ENCODE measurements at places on chromosomes 1 and 21.

DNA sequence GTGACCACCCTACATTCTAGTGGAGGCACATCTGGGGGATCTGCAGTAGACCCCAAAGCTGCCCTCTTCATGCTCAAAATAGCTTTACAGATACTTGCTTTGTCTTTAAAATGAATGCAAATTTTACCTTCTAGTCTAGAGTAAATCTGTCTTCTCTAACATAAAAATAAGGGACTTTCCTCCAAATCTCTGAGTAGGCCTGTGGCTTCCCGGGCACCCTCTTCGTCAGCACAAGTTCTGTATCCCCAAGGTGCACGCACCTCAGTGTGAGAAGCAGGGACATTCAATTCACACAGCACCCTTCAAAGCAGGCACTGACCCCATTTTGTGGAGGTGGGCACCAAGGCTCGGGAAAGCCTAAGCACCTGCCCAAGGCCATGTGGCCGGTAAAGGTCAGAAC, 19.0 kb downstream of the MEF2D start:
- DNase-seq: peak; percentile 38

GRCh38 chr1:159916242-159917051, 8.9 kb downstream of the TAGLN2 start:
- no peak for DNase-seq

DNA sequence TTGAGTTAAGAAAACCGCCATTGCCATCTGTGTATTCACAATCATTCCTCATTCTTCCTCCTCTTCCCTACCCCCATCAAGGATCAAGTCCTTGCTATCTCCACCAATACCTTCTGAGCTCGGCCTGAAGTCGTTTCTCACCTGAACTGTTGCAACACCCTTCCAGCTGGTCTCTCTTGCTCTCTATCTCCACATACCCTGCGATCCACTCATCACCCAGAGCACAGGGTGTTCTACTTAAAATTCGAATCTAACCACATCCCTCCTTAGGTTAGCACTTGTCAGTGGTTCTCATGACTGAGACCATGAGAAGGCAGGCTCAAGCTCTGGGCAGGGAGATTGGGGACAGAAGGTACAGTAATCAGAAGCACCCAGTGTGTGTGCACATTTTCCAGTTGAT, 4.6 kb downstream of the IVL start:
- DNase-seq: peak; percentile 3

- no peak for DNase-seq
Observed at GRCh38 chr1:12206792-12207424, 22.9 kb upstream of the VPS13D start.

- DNase-seq: no peak
Observed at GRCh38 chr1:246246430-246246829, 260.6 kb downstream of the SMYD3 start.

DNA sequence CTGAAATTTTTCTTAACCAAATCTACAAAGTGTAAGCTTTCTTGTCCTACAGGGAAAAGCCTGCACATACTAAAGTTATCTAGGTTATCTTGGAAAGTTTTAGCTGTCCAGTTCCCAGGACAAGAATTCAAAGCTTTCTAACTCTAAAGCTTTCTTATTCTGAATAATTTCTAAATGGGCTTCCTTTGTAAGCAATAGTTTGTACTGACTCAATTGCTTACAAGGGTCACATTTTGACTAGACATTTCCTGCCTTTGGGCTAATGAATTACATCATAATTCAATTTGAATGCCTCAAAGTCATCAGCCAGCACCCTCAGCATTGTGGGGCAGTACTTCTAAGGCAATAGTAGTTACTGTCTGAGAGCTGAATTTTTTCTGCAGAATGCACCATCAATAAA, 223.0 kb downstream of the LTN1 start:
- DNase-seq: no peak

DNA sequence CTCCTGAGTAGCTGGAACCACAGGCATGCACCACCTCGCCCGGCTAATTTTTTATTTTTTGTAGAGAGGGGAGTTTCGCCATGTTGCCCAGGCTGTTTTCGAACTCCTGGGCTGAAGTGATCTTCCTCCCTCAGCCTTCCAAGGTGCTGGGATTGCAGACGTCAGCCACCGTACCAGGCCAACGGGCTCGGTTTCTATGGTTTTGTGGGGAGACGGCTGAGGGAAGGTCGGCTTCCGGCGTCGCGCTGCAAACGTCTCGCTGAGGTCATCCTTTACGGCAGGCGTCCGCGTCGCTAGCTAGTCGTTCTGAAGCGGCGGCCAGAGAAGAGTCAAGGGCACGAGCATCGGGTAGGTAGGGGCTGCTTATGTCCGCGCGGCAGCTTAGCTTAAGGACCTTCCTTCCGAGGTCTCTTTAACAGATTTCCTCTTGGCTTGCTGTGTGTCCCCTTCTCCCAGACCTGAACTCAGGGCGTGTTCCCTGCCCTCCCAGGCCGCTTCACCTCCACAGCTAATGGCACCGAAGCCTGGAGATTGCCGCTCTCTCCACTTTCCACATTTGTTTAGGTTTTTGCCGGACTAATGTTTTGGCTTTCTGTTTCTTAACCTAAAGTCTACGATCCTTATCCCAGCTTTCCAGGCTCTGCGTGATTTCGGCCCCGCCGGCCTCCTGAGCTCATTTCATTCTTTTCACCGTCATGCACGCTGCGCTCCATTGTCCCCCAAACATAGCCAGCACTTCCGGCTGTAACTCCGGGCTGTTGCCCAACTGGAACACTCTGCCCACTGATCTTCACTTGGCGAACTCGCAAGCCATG, at the start of gene NDUFS5:
TSS of gene NDUFS5 (plus strand) at position 300 of the 815 bp plus-strand sequence. CDS start 2,375 bp downstream, outside the sequence.
- peak; percentile 86 for DNase-seq

DNA sequence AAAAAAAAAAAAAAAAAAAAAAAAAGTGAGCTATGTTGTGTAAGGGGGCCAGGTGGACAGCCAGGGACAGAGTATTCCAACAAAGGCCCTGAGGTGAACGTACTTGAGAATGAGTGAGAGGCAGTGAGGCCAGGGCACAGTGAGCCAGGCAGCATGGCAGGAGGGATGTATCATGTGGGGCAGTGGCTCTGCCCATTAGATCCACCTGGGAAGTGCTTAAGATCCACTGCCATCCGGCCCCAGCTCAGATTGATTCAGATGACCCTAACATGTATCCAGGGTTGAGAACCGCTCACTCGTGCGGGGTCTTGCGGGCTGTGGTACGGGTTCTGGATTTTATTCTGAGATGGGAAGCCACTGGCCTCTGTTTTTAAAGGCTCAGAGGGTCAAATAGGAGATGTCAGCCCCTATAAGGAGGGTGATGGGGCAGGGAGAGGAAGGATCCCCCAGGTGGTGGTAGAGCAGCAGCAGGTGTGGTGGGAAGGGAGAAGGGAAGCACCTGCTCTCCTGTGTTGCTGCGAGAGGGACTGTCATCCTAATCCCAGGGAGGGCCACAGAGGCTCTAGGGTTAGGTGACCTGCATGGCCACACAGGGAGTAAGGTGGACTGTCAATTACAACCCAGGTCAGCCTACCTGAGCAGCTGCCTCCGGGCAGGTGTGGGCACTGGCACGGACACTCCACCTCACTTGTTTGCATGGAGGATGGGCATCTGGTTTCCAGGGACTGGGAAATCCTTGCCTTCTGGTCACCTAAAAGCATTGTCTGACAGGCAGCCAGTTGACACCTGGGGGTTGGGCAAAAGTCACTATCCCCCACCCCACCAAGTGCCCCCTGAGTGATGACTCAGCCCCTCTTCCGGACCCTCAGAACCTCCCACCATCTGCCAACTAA, 31.6 kb downstream of the CDK18 start:
- no peak for DNase-seq

DNA sequence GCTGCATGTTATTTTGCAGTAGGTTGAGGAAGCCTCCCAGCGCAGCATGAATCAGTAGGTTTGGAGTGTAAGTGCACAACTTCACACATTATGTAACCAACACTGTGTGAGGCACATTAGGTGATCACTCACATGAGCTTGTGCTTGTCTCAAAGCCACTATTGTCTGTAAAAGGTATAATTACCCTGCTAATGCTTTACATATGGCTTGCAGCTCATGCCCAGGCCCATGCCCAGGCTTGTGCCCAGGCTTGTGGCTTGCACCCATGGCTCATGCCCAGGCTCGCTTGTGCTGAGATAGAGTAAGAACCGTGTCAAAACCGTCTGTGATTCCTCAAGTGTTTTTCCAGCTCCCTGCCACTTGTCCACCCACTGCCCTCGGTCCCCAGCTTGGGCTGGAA, 596.3 kb downstream of the LTN1 start:
- no peak for DNase-seq

- DNase-seq: no peak
Observed at GRCh38 chr21:17819877-17820229, 697 bp upstream of the C21orf91 start.

DNA sequence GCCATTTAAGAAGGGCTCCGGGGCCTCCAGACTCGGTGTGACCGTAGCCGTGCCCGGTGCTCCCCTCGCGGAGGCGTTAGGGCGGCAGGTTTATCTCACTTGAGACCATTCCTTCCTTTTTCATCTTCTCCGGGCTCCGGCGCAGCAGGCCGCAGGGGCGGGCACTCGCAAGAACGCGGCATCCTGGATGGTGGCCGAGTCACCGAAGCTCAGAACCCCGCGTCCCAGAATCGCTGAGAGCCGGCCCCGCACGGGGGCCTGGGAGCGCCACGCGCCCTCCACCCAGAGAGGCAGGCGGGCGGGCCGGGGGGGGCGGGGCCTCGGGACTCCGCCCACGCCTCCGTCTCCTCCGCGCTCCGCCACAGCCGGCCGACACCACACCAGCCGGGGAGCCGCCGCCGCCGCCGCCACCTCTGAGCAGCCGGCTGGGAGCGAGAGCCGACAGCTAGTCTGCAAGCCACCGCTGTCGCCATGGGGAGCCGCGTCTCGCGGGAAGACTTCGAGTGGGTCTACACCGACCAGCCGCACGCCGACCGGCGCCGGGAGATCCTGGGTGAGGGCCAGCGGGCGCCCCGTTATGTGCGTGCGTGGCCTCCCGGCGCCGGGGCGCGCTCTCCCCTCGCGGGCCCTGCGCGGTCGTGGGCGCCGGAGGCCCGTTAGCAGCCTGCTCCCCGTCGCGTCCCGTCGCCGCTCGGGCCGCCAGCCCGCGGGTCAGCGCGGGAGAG, at the start of gene DEGS1:
TSS of gene DEGS1 (plus strand) at position 375 of the 725 bp plus-strand sequence. CDS start at position 472, 97 bp downstream.
- peak; percentile 86 for DNase-seq

GRCh38 chr1:9751971-9752370, 71.8 kb downstream of the CLSTN1 start:
- DNase-seq: no peak

DNA sequence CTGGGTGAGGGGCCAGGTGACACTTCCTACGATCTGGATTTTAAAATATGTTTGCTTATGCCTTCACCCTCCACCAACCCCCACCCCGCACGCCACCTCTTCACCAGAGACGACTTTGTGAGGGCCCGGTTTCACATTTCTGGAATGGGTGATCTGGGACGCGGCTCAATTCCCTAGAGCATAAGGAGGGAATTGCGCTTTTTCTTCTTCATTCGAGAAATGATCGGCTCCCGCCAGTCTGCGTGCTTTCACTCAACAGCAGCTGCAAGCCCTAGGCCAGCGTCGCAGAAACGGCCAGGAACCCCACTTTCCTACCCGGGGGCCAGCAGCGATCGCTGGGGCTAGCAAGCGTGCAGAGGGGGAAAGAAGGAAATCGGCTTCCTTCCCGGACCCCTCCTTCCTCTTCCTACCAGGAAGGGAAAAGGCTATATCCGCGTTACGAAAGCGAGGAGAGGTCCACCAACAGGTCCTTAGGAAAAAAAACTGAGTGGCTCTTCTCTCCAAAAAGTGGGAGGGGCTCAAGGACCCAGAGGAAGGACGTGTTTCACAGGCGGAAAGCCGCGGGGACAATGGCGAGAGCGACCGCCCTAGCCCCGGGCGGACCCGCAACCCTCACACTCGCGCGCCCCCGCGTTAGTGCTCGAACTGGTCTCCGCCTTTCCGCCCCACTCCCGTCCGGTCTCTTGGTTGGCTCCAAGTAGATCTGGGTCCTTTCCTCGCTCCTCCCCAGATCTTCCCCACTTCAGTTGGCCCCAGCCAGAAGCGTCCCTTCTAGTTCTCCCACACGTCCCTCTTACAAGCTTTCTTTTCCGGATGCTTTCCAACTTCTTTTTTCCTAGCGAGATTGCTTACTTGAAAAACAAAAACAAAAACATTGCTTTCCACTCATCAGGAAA, 1.1 kb upstream of the ADAMTS1 start:
- no peak for DNase-seq

DNA sequence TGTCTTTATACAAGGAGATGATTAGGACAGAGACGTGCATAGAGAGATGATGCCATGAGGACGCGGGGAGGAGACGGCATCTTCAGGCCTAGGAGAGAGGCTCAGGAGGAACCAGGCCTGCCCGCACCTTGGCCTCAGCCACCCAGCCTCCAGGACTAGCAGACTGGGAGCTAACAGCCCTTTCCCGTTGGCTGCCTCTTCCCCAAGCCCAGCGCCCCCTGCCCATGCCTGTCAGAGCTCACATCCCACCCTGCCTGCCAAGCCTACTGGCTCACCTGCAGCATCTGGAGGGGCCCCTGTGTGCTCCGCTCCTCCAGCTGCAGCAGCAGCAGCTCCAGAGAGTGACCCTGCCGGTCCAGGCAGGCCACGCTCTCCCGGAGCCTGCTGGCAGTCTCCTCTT, 4.0 kb upstream of the TRIM11 start:
- no peak for DNase-seq

- DNase-seq: no peak
Observed at GRCh38 chr1:12114916-12115315, 51.8 kb downstream of the TNFRSF8 start.

DNA sequence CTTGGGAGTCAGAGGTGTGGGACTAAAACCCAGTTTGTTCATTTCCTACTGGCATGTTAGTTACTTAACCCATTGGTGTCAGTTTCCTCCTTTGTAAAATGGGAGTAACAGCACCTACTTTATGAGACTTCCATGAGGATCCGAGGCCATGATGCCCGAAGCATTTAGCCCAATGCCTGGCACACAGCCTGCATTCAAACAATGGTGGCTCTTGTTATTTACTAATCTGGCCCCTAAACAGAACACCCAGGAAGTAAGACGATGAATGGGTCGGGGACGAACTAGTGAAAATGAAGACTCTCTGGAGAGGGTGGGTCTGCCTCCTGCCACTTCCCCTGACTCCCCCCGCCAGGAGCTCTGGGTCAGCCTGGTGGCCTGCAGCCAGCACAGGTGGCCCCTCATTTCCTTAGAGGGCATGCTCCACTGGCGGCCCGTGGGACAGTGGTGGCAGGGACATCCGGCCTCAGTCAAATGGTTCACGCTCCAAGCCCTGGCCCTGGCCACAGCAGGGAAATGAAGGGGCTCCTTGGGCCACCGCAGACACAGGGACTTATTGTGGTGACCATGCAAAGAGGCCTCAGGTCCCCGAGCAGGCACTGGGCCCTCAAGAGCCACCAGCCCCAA, 9.5 kb upstream of the TAS1R2 start:
- DNase-seq: no peak

DNA sequence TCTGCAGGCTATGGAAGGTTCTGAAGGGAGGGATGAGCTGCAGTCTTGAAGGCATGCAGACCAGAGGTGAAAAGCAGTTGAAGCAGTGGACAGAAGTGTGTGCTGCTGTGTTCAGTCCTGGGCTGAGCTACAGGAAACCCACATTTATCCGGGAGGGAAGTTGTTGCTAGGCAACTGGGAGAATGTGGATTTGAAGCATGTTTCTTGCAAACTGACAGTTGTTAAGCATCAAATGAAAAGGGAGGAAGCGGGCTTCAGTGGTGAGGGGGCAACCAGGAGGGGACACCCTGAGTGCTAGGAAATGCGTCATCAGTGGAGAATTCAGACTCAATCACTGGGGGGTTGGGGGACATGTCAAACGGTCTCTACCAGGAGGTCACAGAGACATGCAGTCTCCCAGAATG, 28.7 kb downstream of the ABCA4 start:
- peak; percentile 1 for DNase-seq

- no peak for DNase-seq
Observed at GRCh38 chr1:31383967-31384366, 11.1 kb upstream of the FABP3 start.
